ENCODE measurements at places on chromosomes 6 and 20.
A peak's percentile ranks its signal among the peaks of the same experiment; 100 is the strongest.

GRCh38 chr6:127971945-127972391, 71.1 kb upstream of the THEMIS start:
- peak; percentile 60 for DNase-seq

GRCh38 chr6:52876056-52876787, 33.3 kb downstream of the GSTA3 start:
- no peak for DNase-seq

DNA sequence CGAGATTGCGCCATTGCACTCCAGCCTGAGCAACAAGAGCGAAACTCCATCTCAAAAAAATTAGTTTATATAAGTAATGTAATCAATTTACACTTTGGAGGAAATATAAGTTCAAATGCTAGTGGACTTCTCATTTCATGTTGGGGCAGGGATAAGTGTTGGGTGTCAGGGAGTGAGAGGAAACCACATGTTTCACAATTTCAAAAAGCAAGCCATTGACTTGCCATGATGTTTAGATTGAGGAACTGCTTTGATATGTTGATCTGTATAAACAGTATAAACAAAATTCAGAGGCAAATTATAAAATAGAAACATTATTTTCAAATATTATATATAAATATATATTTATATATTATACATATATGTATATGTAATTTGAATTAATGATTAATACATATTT, 42.7 kb downstream of the FILIP1 start:
- DNase-seq, result no peak

GRCh38 chr6:14792118-14792955, 453.5 kb upstream of the JARID2 start:
- DNase-seq, result no peak

DNA sequence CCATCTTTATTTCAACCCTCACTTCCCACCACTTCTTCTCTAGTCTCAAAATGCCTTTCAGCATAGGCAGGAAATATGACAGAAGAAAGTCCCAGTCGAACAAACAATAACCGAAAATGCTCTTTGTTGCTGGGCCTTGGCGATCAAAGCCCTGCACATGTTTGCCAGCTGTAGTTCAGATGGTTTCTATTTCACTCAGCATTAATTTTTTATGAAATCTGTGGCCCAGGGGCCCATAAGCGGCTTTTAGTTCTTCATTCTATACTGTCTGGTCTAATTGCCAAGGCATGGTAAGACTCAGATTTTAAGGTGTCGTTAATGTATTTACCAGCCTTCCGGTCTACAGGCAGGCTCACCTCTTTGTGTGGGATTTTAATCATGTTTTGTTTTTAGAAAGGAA, 10.9 kb upstream of the F13A1 start:
- no peak for DNase-seq

DNA sequence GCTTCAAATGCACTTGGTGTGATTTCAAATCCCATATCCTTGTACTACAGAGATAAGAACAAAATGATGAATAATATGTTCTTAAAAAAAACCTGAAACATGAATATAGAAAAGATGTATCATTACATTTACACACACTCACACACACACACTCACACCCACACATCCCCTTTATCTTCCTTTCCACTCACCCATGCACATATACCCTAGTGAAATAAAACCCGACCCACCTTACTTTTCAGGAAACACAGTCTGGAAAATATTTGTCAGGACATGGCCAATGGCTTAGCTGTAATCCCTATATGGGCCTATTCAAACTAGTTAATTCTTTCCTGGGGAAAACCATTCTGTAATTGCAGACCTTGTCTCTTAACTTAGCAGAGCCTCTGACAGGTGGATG, 60.8 kb upstream of the EDN1 start:
- DNase-seq, result no peak

DNA sequence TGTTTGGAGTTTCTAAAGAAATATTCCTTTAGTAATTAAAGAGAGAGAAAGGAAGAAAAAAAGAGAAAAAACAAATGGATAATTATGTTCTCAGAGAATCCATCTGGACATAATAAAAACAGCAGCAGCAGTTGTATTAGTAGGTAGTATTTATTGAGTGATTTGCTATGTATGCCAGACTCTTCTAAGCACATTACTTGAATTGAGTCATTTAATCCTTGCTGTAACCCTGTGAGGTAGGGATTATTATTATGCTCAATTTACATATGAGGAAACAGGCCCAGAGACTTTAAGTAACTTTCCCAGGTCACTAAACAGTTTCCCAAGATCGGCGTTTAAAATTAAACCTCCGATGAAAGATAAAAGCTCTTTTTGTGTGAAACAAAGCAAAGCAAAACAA, 238.8 kb downstream of the TSHZ2 start:
- no peak for DNase-seq

- DNase-seq, result no peak
Measured at GRCh38 chr20:40704828-40705227, 15.8 kb upstream of the MAFB start.

GRCh38 chr6:53066077-53066417, 843 bp downstream of the FBXO9 start:
- DNase-seq, result peak; percentile 45

DNA sequence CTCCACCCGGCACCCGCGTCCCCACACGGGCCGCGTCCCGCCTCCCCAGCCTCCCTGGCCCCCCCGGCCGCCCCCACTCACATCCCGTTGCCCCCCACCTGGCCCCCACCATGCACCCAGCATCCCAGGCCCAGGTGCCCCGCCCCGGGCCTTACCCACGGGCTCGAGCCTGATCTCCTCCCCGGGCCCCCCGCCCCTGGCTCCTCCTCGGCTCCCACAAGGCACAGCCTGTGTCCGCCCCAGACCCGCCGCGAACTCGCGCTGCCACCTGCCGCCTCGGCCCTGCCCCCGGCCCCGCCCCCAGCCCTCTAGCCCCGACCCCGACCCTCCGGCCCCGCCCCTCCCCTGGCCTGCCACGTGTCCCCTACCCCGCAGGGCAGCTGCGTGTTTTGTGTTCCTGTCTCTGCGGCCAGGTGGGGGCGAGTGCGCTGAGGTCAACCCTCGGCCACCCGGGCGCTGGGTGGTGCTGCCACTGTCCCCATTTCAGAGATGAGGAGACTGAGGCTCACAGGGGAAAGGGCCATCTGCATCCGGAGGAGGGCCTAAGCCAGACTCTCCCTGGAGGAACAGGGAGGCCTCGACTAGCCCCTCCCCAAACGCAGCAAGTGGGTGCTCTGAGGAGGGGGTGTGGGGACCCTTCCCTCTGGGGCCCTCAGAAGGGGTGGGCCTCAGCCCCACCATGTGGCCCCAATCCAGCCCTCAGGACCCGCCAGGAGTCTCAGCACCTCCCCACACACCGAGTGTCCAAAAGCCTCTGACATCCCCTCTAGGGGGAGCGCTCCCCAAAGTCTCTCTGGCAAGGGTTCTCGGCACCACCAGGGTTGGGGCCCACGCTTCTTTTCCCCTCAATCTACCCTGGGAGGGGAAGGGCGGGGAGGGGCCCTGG, 99.8 kb downstream of the TAF4 start:
- no peak for DNase-seq

DNA sequence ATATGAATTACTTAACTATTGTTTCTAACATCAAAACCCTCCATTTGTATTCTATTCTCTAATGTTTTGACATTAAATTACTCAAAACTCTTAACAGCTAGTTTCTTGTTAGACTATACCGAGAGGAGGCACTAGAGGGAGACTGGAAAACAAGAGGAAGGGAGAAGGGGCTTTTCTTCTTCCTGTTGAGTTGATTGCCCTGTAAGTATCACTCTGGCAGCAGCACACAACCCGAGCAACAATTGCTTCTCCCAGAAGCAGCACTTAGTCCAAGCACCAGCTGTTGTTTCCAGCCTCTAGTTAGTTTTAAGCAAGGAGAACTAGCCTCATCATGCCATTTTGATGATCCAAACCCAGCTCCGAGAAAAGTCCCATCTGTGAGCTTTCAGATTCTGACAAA, 603.8 kb downstream of the PRKN start:
- DNase-seq, result no peak

- DNase-seq, result no peak
Measured at GRCh38 chr20:61516346-61517208, 264.5 kb downstream of the CDH4 start.

GRCh38 chr6:43271103-43271815, 26.8 kb upstream of the SLC22A7 start:
- DNase-seq, result no peak

DNA sequence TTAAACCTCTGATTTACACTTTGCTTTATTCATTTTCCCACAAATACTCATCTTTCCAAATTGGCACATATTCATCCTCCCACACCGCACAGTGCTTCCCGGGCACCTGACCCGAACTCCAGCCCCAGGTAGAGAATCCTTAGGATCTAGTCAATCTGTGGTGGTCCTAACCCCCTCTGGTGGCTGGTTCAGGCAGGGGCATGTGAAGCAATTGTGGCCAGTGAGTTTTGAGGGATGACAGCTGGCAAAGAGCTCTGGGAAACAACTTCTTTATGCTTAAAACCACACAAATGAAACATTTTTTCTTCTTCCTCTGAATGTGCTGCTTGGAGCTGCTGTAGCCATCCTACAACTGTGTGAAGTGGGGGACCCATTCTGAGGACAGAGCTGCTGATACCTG, 54.7 kb downstream of the ELOVL5 start:
- no peak for DNase-seq

DNA sequence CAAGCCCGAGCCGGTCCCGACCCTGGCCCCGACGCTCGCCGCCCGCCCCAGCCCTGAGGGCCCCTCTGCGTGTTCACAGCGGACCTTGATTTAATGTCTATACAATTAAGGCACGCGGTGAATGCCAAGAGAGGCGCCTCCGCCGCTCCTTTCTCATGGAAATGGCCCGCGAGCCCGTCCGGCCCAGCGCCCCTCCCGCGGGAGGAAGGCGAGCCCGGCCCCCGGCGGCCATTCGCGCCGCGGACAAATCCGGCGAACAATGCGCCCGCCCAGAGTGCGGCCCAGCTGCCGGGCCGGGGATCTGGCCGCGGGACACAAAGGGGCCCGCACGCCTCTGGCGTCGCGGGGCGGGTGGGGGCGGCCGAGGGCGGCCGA, 37.5 kb downstream of the YTHDF1 start:
- DNase-seq, result no peak

DNA sequence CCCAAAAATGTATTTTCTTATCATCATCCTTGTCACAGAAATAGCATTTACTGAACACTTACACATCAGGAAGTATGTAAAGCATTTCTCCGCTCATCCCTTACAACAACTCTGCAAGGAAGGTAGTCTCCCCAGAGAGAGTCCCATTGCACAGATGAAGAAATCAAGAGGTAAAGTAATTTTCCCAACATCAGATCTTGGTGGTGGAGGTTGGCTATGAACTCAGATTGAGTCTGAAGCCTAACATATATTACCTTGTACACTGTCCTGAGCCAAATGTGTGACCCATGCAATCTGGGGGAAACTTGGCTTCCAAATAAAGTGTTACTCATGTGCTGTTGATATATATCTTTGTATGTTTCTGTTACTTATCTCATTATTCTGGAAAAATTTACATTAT, 31.4 kb downstream of the MAN1A1 start:
- DNase-seq, result no peak

DNA sequence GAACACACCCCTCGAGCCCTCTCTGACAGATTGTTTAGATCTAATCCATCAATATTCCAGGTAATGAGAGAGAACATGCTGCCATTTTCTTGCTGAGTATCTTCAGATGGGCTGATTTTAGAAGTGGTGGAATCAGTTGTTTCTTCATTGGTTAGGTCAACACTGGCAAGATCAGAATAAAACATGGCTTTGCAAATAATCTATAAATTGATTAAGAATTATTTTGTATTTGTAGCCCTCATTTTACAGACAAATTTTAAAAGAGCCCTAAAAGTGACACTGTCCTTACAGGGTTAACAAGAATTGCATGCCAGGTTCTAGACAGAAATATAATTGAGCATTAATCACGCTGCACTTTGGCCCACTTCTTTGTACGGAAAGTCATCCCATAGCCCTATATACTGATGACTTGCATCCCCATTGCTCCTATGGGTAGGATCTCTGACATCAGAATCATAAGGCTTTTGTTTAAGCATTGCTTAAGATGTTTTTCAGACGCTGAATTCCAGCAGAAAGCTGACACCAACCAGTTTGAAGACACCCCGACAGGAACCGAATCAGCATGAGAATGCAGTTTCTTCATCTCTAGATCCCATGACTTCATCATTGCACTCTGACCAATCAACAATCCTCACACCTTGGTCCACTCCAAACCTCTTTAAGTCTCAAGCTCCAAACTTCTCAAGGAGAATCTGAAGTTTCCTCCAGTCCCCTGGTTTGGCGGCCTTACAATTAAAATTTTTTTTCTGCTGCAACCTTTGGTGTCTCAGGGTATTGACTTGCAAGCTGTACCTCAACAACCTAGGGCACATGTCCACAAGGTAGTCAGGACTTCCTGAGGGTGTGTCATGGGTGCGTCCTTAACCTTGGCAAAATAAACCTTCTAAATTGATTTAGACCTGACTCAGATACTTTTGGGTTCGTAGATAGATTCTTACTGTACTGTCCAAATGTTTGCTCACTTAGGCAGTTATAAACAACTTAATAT, 7.8 kb downstream of the TDP2 start:
- DNase-seq, result no peak

- peak; percentile 48 for DNase-seq
Measured at GRCh38 chr6:3176562-3177355, 19.4 kb upstream of the TUBB2A start.

DNA sequence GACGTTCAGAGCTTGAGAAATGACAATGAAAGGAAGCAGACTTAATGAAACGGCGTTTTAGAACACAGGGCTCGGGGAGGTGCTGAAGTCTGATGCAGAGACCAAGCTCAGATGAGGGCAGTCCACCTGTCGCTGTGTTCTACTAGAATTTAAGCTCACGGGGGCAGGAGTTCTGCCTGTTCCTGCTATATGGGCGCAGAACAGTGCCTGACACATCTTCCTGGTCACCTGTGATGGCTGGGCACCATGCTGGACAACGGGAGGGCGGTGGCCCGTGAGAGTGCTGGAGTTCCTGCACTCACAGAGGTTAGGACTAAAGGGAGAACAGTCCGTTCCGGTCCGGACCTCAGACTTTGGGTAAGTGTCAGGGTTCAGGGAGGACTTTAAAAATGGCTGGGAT, 130.6 kb downstream of the ERMARD start:
- no peak for DNase-seq

- no peak for DNase-seq
Measured at GRCh38 chr6:31908791-31909190, 6.9 kb upstream of the ZBTB12 start.

DNA sequence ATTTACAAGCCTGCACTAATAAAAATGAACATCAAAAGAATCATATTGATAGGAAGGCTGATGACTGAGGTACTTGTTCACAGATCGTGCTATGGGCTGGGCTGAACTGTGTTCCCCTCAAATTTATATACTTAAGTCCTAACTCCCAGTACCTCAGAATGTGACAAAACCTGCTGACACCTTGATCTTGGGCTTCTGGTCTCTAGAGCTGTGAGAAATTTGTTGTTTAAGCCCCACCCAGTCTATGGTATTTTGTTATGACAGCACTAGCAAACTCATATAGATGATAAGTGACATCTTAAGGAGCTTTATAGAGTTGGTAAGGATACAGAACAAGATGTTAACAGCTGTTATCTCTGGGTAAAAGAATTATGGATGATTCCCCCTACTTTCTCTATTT, 13.8 kb downstream of the UBE2V1 start:
- DNase-seq, result no peak

GRCh38 chr6:134063966-134064445, 11.6 kb upstream of the SLC2A12 start:
- peak; percentile 61 for DNase-seq

- no peak for DNase-seq
Measured at GRCh38 chr6:108321253-108321747, 26.4 kb downstream of the AFG1L start.

GRCh38 chr6:121609281-121609680, 173.8 kb downstream of the GJA1 start:
- DNase-seq, result no peak

GRCh38 chr20:35598476-35598875, 17.2 kb upstream of the SPAG4 start:
- no peak for DNase-seq

Measured in activated T-cell treated with anti-CD3 and anti-CD28 coated beads, Interleukin-2, amount 50 U/mL, for 72 hours (primary cell).